ENCODE measurements at places on chromosomes 3 and 15.
A peak's percentile ranks its signal among the peaks of the same experiment; 100 is the strongest.

DNA sequence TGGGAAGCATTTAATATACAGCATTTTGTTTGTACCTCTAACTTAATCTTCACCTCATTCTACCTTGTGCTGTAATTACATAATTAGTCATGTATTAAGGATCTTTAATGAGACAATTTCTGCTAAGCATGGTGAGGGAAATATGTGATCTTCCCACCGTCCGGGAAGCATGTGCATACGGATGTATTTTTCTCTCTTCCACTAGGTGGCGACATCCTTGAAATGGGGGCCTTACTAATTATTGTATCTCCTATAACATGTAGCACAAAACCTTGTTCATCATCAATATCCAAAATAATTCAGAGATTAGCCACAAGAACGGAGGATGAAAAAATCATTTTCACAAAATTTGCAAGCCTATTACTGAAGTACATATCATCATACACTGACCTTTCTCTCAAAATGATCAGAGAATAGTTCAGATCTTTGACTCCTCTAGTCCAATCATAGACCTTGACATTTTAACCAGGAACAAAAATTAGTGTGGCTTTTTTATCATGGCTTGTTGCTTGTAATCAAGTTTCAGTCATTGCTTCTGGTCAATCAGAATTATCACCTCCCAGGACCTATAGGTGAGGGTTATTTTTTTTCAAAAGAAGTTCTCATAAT, 148.9 kb upstream of the GBE1 start:
- no peak for DNase-seq

GRCh38 chr15:41797201-41797944, 23.1 kb downstream of the MAPKBP1 start:
- DNase-seq, result no peak

- DNase-seq, result peak; percentile 20
Measured at GRCh38 chr3:182118066-182118465, 406.3 kb downstream of the SOX2 start.

GRCh38 chr3:102053375-102053989, 204.2 kb downstream of the NFKBIZ start:
- DNase-seq, result no peak

- no peak for DNase-seq
Measured at GRCh38 chr3:109853077-109853731, 515.9 kb upstream of the DPPA4 start.

DNA sequence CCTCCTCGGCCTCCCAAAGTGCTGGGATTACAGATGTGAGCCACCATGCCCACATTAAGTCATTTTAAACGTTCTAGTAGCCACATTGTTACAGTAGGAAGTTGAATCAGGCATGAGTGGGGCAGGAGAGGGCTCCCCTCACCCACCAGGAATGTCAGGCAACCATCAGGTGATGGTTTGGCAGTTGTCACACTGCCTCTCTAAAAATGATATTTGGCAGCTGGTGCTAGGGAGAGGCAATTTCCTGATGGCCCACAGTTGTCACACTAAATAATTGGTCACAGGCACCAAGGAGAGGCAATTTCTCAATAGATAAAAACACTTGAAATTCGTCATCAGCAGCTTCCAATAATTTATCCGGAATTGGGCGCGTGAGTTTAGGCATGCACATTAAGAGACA, 79.2 kb upstream of the ABHD2 start:
- DNase-seq, result no peak

GRCh38 chr3:18937574-18937973, 210.7 kb upstream of the KCNH8 start:
- no peak for DNase-seq

GRCh38 chr3:155629556-155629955, 115.3 kb downstream of the PLCH1 start:
- DNase-seq, result no peak

- no peak for DNase-seq
Measured at GRCh38 chr15:78822514-78822913, 11.2 kb upstream of the ADAMTS7 start.

DNA sequence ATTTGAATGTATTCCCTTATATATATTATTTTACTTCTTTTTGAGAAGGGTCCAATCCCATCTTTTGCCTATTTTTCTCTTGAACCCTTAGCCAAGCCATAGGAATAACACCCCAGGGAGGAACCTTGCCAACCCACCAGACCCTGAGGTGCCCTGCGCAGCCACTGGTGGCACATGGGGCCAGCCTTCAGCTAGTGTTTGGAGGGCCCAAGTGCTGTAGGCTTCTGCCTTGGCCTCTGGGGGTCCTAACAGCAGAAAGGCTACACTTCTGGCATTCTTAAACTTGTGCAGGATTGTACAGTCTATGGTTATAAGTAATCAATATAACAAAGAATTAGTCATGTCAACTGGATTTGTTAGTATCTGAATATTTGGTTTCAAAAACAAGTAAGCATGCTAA, 34.5 kb downstream of the RUVBL1 start:
- DNase-seq, result no peak

DNA sequence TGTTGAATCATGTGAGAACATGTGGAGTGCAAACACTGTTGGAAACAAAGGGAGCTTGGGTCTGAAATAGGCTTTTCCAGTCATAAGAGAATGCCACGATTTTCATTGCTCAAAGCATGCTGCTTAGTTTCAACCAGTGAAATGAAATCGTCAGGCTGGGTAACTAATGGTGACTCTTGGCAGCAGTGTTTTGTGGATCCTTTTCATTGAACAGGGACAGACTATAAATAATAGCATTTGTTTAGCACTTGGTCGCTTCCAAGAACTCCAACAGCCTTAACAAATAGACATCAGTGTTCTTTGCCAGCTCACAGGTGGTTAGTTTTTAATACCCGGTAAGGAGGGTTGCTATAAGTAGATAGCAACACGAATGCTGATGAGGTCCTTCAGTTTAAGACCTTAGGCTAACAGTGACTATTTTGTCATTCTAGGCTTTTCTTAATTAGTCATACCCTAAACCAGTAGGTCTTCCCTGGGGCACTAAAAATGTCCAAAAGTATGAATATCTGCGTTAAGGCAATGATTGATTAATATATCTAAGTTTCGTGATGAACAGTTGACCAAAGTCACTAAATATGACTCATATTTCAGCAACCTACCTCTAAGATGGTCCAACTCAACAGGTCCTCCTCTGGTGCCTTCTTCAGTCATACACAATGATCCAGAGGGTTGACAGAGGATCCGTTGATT, 15.8 kb downstream of the TP63 start:
- DNase-seq, result no peak

- no peak for DNase-seq
Measured at GRCh38 chr15:91007266-91007665, 12.9 kb upstream of the PRC1 start.

GRCh38 chr3:119301662-119302061, 7.5 kb downstream of the ARHGAP31 start:
- no peak for DNase-seq

- DNase-seq, result no peak
Measured at GRCh38 chr15:75022783-75023180, 608 bp upstream of the PPCDC start.

DNA sequence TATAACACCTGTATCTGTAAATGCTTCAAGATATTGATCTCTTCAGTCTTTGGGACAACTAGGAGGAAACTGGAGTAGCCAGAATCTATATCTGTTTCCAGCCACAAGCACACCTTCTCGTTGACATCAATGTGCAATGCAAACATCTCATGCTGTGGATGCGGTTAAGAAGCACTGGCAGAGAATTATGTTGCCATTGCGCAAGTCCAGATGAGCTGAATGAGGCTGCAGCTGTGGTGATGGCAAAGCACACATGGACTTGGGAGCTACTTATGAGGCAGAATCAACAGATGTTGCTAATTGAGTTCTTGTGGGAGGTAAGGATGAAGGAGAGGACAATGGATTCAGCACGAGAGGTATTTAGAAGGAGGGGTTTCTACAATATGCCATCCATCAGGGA, 90.9 kb downstream of the STRIT1 start:
- DNase-seq, result peak; percentile 95

DNA sequence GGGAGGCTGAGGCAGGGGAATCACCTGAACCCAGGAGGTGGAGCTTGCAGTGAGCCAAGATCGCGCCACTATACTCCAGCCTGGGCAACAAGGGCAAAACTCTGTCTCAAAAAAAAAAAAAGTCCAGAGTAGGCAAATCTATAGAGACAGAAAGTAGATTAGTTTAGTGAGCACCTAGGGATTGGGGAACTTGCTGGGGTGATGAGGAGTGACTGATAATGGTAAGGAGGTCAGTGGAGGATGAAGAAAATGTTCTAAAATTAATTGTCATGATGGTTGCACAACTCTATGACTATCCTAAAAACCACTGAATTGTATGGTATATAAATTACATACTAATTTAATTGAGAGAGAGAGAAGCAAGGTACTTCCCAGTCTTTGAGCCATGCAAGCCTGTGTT, 27.8 kb upstream of the LYZL4 start:
- DNase-seq, result no peak

- no peak for DNase-seq
Measured at GRCh38 chr3:8953313-8953712, 10.0 kb downstream of the RAD18 start.

DNA sequence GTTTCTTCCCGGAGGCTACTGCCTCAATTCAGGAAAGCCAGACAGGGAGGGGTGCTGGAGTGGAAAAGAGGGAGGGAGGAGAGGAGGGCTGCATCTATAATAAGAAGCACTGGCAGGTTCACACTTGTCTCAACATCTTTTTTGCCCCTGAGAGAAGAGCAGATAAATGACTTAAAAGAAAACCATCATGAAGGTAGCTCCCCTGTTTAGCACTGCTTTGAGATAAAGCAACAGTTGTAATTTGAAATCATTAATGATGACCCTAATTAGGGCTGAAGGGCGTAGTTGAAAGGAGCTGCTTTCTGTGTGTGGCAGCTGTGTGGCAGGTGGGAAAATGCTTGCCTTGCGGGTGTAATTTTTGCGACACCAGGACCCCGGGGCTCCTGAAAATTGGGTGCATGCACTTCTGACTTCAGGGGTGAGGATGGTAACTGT, 222.8 kb upstream of the IL12A start:
- DNase-seq, result no peak

Measured in fibroblast of skin of left quadriceps (primary cell).